Esophagus squamous epithelium (tissue), 5 donors: ENCODE measurements at places on chromosomes 16 and 17.

DNA sequence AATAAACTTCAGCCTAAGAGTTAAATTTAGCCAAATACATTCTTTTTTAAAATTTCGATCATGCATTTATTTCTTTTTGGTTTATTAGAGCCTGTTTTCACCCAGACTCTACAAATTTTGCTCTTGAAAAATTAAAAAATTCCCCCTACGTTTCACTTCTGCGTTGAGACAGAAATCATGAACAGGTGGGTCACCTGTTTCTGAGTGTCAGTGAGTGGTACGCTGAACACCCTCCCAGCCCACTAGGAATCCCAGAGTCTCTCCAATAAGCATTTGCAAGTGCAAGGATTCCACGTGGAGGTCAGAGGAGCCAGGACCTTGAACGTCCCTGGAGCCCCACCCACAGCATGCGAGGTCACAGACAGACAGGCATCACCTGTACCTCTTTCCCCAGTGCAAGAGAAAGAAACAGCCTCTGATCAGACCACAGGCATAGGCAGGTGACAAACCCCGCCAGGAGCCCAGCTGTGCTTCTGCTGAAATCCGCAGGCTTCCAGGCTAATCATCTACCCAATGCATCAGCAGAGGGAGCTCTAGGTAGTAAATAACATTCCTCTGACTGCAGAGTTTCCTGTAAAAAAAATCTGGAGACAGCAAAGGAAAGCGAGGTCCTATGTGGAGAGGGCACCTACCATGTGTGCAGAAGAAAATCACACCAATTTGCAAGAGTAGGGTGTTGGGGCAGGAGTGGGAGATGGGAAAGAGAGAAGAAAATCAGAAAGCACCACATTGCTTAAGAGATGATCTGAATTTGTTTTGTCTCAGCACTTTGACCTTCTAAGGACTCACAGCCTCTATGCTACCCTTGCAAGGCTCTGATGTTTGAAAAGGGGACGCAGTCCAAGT, 5.9 kb upstream of the XYLT1 start:
- DNase-seq = no peak

DNA sequence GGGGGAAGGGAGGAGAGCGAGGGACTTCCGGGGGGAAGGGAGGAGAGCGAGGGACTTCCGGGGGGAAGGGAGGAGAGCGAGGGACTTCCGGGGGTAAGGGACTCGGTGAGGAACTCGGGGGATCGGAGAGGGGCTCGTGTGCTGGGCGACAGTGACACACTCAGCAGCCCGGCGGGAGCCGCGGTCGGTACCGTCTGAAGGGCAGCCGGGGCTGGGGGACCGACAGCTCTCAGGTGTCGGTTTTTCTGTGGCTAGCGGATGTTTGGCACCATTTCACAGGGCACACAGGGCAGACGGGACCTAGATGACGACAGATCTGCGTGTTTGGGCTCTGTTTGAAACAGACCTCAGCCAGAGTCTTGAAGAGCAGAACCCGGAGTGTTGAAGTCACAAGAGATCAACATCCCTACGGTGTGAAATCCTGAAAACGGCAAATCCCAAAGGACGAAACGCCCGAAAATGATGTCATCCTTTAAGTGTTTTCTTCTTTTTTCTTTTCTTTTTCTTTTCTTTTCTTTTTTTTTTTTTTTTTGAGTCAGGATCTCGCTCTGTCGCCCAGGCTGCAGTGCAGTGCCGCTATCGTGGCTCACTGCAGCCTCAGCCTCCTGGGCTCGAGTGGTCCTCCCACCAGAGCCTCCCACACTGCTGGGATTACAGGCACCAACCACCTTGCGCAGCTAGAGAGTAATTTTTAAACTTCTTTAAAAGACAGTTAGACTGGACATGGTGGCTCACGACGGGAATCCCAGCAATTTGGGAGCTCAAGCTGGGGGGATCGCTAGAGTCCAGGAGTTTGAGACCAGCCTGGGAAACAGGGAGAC, 23.9 kb downstream of the ZNF778 start:
- DNase-seq = no peak

GRCh38 chr17:52762147-52762793, 603.8 kb upstream of the CA10 start:
- DNase-seq = no peak

- DNase-seq = no peak
Observed at GRCh38 chr16:56880685-56881084, 15.7 kb downstream of the SLC12A3 start.

DNA sequence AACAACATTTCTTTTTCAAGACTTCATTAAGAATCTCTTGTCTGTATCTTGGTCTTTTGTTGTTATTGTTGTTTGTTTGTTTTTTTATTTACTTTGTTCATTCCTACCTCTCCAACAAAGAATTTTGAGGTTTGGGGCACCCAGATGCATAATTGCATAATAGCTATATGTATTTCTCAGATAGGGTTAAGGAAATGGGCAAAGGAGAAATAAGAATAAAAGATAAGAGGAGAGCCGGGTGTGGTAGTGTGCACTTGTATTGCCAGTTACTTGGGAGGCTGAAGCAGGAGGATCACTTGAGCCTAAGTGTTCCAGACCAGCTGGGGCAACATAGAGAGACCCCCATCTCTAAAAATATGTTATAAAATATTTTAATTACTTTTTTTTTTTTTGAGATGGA, 30.5 kb downstream of the CDH1 start:
- DNase-seq = no peak

- DNase-seq = no peak
Observed at GRCh38 chr17:55332296-55333041, 67.7 kb downstream of the HLF start.

DNA sequence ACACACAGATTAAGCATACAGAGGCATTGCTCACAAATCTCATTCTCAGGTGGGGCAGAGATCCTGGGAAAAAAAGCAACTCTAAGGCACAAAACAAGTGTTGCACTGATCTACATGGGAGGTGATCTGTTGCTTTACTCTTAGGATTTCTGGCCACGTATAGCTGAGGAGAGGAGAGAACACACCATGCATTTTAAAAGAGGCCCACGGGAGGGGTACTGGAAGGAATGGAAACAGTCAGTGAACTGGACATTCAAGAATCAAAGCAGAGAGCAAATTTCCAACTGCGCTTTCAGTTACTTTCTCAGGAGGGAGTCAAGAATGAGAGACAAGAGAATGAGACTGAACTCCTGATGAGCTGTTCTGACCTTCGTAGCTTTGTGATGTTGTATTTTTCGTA, 1105.9 kb downstream of the CDH8 start:
- no peak for DNase-seq

GRCh38 chr17:70848785-70849184, 679.5 kb downstream of the KCNJ2 start:
- DNase-seq = no peak

DNA sequence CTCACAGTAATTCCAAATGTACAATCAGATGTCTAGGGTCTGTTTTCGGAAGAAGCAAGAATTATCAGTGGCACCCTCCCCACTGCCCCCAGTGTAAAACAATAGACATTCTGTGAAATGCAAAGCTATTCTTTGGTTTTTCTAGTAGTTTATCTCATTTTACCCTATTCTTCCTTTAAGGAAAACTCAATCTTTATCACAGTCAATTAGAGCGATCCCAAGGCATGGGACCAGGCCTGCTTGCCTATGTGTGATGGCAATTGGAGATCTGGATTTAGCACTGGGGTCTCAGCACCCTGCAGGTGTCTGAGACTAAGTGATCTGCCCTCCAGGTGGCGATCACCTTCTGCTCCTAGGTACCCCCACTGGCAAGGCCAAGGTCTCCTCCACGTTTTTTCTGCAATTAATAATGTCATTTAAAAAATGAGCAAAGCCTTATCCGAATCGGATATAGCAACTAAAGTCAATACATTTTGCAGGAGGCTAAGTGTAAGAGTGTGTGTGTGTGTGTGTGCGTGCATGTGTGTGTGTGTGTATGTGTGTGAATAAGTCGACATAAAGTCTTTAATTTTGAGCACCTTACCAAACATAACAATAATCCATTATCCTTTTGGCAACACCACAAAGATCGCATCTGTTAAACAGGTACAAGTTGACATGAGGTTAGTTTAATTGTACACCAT, 59.7 kb downstream of the HLF start:
- DNase-seq = no peak
